Type B pancreatic cell (in vitro differentiated cells): ENCODE measurements at places on chromosomes 1 and 21.
A peak's percentile ranks its signal among the peaks of the same experiment; 100 is the strongest.

DNA sequence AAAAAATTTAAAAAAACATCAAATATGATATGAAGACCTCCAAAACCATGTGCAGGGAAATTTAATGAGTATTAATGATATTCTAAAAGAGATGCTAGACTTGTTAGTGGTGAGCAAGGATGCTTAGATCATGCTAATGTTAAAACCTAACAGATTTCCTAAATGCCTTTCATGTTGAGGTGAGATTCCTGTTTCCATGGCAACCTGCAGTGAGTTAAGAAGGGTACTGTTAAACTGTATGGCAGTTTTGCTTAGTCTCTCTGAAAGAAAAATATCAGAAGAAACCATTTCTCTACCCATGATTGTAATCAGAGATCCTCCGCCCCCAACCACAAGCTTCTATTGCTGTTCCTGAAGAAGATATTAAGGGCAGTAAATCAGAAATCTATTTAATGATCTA lies 321.6 kb upstream of the LRRC7 start:
- no peak for DNase-seq

GRCh38 chr1:168320149-168320548 lies 39.5 kb downstream of the TBX19 start:
- DNase-seq, result no peak

- DNase-seq, result no peak
Measured at GRCh38 chr1:67441183-67441582, 11.0 kb upstream of the SERBP1 start.

DNA sequence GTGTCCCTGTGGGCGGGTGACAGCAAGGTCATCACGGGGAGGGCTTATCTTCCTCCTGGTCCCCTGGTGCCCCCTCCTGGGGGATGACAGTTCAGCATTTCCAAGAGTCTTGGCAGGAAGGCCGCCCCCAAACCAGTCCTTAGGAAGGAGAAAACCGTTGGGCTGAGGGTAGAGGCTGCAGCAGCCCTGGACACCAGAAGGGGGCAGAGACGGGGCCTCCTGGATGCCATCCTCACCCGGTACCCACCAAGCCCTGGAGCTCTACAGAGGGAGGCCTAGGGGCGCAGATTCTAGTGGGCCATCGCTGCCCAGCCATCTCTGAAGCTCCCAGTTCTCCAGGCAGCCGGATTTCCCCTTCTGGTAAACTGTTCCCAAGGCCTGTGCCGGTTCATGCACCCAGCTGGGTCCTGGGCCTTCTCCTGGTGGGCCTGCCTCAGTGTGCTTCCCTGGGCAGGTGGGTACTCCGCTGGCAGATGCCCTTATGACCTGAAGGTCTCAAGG lies 14.8 kb upstream of the ZNF669 start:
- DNase-seq, result peak; percentile 67

DNA sequence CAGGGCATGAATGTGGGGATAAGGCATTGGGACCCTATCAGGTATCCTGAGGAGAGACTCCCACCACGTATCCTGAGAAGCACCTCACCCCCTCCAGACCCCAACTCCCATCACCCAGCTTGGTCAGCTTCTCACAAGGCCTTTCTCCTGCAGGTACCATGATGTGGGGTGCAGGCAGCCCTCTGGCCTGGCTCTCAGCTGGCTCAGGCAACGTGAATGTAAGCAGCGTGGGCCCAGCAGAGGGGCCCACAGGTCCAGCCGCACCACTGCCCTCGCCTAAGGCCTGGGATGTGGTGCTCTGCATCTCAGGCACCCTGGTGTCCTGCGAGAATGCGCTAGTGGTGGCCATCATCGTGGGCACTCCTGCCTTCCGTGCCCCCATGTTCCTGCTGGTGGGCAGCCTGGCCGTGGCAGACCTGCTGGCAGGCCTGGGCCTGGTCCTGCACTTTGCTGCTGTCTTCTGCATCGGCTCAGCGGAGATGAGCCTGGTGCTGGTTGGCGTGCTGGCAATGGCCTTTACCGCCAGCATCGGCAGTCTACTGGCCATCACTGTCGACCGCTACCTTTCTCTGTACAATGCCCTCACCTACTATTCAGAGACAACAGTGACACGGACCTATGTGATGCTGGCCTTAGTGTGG lies 1.3 kb downstream of the GPR3 start:
- DNase-seq, result no peak
